ENCODE measurements at places on chromosomes 3 and 15.

GRCh38 chr3:114308830-114309229, 15.0 kb downstream of the TIGIT start:
- DNase-seq: no peak

GRCh38 chr3:141388823-141389621, 20.7 kb downstream of the ZBTB38 start:
- DNase-seq: no peak

GRCh38 chr15:52567871-52568600, 794 bp downstream of the ARPP19 start:
- no peak for DNase-seq

- no peak for DNase-seq
Observed at GRCh38 chr3:38019658-38020341, 9.6 kb downstream of the PLCD1 start.

DNA sequence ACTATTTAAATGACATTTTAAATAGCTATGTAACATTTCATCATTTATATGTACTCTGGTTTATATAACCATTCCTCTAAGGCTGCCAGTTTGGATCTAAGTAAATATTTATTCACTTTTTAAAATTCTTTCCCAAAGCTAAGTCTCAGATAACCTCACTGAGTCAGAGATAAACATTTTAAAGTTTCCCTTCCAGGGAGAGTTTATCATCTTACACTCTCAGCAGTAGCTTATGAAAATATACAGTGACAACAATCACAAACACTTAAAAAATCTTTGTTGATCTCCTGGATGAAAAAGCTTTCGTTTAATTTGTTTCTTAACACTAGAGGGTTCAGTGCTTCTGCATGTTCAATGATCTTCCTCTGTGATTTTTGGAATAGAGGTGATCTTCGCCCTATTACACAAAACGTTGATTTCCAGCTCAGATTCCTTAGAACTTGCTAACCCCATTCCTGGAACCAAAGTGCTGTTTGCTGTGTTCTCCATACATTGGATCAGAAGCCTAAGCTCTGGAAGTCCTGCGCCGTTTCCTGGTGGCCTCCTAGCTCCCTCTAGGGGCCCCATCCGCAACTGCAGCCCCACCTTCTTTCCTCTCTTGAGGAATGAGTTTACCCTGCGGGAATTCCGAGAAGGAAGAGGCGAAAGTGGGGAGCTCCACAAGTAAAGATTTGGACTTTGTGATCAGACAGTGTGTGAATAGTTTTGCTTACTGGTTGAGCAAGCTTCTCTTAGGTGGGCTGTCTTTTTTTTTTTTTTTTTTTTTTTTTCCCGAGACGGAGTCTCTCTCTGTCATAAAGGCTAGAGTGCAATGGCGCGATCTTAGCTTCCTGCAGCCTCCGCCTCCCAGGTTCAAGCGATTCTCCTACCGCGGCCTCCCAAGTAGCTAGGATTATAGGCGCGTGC, 29.3 kb upstream of the SACM1L start:
- DNase-seq: no peak

GRCh38 chr15:40754574-40754882, 526 bp downstream of the RMDN3 start:
- no peak for DNase-seq

DNA sequence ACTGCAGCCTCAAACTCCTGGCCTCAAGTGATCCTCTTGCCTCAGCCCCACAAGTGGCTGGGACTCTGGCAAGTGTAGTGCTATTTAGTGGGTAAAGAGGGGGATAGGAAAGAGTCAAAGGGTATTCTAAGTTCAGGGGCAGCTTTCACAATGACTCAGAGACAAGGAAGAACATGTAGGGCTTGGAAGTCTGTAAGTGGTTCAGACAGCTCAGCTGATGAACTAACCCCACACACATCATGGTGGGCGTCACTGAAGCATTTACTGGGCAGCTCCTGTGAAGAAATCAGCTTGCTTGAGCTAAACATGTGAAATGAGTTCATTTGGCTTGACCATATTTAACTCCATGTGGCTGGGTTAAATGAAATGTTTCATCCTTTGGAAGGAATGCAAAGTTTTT, 34.6 kb upstream of the THSD4 start:
- no peak for DNase-seq

DNA sequence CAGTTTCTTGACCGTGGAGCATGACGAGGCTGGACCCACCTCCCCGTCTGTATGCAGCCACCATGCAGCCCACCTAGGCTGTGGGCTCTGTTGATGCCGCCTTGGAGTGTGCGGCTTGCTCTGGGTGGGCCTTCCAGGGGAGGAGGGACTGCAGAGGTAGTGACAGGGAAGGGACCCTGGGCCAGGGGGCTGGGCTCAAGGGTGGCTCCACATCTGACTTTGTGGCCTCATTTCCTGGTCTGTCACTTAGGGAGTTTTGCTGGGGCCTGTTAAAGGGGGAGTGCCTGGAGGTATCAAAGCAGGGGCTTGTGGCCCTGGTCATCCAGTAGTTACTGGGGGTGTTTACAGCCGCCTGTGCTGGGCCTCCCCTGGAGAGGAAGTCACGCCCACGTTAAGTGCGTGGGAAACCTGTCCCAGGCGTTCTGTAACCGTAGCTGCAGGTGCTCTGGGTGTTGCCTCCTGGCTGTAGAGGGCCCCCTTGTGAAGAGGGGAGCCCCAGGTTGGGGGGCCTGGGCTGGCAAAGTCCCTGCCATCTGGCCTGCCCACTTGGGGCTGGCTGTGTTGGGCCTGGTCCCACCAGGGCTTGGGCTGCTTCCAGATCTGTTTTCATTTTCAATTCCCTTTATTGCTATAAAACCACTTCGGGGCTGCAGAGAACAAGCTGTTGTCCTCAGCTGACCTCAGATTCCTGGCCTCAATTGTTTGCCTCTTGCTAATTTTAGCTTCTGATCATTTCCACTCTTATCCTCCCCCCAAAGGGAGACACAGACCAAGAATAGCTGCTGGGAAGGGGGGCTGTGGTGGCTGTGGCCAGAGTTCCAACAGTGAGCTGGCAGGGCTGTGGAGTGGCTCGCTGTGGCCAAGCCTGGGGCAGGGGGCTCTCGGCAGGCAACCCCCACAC, 26.5 kb downstream of the KLF13 start:
- DNase-seq: peak; percentile 83

GRCh38 chr3:121072133-121072532, 164.1 kb downstream of the STXBP5L start:
- DNase-seq: no peak

GRCh38 chr15:68667800-68668625, 89.2 kb downstream of the CORO2B start:
- DNase-seq: no peak

DNA sequence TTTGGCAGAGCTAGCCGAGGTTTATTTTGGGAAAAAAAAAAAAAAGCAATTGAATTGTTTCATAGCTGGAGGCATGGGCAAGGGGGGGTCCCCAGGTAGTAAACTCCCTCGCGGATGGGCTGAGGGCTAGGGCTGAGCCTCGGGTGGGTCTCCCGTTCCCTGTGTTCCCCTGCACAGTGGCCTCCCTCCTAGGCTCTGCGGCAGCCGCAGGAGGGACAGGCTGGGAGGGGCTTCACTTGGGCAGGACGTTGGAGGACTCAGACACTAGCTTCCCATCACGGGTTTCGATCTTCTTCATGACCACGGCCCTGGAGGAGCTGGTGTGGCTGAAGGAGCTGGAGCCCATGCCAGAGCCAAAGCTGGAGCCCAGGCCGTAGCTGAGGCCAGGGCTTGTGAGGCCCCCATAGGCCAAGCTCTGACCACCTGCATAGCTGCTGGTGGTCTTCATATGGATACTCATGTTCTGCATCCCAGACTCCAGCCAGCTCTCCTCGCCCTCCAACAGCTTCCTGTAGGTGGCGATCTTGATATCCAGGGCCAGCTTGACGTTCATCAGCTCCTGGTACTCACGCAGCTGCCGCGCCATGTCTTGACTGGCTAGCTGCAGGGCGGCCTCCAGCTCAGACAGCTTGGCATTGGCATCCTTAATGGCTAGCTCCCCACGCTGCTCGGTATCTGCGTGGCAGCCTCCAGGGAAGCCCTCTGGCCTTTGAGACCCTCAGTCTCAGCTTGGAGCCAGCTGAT, 64.0 kb upstream of the CDAN1 start:
- DNase-seq: no peak

- DNase-seq: no peak
Observed at GRCh38 chr3:181687190-181687589, 24.5 kb upstream of the SOX2 start.

DNA sequence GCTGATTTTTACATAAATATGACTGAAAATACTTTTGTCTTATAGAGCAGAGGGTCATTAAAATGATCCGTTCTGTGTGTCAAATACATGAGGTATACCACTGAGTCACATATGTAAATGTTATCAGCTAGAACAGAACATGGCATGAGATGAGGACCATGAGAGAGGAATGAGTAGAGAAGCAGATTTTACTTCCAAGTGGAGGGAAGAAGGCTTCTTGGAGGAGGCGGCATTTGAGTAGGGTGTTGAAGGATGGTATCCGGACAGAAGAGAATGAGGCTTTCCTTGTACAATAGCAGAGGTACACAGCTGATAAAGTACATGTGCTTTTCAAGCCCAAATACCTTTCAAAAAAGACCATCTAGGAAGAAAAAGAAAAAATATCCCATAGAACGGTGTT, 4.8 kb downstream of the LIPC start:
- no peak for DNase-seq

DNA sequence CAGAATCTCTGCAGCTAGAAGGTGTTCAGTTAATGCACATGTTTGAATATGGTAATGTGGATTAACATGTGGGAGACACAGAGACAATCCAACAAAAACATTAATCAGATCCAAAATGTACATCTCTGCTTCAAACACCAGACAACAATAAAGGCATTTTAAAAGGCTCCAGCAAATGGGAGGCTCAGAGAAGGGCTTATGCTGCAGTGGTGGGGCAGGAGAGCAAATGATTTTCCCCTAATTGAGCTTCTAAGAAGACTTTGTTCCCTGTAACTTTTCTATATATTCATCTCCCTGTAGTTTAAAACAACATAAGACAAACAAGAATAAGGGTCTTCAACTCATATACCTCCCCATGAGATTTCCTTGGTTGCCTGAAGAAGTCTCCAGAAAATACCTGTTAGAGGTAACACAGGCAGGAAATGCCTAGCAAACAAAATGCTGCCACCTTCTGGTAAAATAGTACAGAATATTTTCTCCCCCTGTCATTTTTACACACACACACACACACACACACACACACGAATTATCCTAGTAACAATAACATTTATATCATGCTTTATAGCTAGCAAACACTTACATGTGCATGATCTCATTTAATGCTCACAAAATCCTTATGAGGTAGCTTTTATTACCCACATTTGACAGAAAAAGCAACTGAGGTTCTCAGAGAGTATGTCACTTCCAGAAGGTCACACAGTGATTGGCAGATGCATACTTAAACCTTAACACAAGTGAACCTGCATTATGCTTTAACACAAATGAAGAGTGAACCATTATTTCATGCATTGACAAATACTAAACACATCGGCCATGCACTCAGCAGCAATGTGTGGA, 123.4 kb upstream of the MB21D2 start:
- DNase-seq: peak; percentile 15

GRCh38 chr3:125054449-125055329, 1.1 kb downstream of the HEG1 start:
- DNase-seq: no peak

DNA sequence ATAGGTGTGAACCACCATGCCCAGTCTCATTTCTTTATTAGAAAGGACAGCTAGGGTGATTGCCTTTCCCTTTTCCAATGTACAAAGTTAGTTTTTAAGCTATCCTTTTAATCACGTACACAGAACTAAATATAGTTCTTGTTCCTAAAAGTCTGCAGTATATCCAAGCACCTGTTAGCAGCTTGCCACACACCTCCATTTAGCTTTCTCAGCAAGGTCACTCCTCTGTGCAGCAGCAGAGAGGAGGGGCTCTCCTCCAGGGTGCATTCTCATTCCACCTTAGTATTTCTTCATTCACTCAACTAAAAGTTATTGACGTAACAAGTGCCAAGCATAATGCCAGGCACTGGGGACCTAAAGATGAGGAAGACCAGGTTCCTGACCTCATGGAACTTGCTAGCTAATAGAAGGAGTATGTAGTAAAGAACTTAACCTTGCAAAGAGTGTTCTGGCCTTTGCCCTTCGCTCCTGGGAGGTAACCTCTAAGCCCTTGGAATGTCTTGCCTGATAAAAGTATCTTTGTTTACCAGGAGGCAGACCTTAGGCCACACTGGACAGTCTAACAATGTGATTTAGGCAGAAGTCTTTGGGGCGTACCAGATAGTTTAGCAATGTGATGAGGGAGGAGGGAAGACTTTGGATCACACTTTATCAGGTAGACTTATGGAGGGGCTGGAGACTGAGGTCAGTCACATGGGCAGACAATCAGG, 12.7 kb upstream of the PTPN9 start:
- DNase-seq: no peak

- no peak for DNase-seq
Observed at GRCh38 chr3:51388286-51389029, 2.6 kb upstream of the RBM15B start.

GRCh38 chr3:156674911-156675829, 780 bp downstream of the TIPARP start:
- DNase-seq: no peak

- no peak for DNase-seq
Observed at GRCh38 chr15:92097474-92098178, 244.1 kb downstream of the SLCO3A1 start.

DNA sequence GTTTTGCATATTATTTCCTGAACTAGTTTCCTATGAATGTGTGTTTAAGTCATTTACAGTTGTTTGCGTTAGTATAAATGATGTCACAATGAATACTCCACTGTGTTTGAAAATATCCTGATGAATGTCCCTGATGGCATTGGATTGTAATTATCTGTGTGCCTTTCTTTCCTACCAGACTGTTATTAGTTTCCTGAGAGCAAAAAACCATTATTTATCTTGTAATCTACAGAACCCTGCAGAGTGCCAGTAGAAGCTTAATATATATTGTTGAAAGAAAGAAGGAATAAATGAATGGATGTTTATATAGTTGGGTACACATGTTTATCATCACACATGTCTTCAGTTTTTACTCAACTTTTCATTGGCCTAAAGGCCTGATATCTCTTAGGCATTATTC, 312.6 kb downstream of the AGBL1 start:
- DNase-seq: no peak

DNA sequence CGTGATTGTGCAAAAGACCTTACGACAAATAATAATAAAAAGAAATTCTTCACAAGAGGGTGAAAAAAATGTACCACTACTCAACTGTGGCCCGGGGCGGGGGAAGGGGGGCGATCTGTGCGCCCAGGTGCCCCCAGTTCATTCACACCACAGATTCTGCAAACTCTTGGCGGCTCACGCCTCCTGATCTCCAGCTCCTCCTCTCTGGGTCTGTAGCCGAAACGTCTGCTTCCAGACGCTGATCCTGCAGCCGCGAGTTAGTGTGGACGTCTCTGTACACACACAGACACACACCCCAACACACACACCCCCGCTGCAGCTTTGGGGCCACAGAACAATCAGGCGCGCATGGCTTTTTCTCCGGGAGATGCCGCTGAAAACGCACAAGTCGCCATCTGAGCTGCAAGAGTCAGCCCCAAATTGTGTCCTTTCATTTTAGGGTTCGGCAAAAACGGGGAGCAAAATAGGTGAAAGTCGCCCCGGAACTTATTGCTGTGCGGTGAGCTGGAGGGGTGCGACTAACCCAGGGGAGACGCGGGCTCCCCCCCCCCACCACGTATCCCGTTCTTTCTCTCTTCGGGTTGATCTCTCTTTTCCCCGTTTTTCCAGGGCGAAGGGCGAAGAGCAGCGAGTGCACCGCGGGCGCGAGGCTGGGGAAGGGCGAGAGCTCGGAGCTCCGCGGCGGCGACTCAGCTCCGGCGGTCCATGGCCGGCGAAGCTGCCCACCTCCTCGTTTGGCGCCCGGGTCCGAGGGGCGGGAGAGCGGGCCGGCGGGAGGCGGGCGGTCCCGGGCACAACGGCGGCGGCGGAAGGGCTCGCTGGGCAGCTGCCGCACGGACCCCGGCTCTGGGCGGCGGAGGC, 505 bp upstream of the WNT5A start:
- no peak for DNase-seq
